Posterior vena cava (tissue), 2 donors: ENCODE measurements at places on chromosomes 3 and 15.
A peak's percentile ranks its signal among the peaks of the same experiment; 100 is the strongest.

GRCh38 chr15:95457520-95457919 lies 873.0 kb upstream of the NR2F2 start:
- DNase-seq = peak; percentile 68

DNA sequence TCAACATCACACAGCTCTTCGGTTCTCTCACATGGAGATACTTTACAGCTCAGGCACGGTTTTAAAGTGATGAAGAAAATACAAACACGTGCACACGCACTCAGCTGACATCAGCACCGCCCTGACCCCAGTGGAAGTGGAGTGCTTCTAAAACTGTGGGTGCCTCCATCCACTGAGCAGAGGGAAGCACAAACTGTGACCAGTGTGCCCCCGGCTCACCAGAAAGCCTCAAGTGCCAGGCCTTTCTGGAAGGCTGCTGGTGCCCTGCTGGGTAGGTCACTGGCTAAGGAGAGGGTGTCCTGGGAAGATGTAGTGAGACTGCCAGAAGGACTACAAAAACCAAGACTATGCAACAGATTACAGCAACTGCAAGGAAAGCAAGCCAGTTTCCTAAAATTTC lies 78.5 kb downstream of the OCA2 start:
- peak; percentile 64 for DNase-seq

GRCh38 chr3:155352900-155353490 lies 59.5 kb upstream of the STRIT1 start:
- no peak for DNase-seq

- no peak for DNase-seq
Observed at GRCh38 chr3:10709110-10709781, 106.8 kb upstream of the SLC6A11 start.

- DNase-seq = no peak
Observed at GRCh38 chr3:192867645-192868044, 50.0 kb downstream of the MB21D2 start.

DNA sequence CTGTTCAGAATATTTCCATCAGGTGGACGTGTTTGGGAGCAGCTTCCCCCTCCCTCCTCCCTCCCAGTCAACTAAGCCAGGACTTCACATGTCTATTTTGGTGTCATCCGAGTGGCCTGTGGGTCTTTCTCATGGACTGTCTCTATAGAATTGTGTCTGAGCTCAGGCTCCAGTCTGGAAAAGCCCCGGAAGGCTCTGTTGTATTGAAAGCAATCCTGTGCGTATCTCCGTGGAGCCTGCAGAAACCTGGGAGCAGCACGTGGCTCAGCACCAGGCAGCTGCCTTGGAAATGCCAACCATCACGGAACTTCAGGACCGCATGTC lies 25.2 kb downstream of the COLQ start:
- no peak for DNase-seq

- no peak for DNase-seq
Observed at GRCh38 chr3:150299201-150299600, 108.9 kb upstream of the TSC22D2 start.

GRCh38 chr15:32642667-32643435 lies 1.3 kb downstream of the SCG5 start:
- no peak for DNase-seq

- DNase-seq = no peak
Observed at GRCh38 chr15:33508703-33509102, 197.9 kb downstream of the RYR3 start.

DNA sequence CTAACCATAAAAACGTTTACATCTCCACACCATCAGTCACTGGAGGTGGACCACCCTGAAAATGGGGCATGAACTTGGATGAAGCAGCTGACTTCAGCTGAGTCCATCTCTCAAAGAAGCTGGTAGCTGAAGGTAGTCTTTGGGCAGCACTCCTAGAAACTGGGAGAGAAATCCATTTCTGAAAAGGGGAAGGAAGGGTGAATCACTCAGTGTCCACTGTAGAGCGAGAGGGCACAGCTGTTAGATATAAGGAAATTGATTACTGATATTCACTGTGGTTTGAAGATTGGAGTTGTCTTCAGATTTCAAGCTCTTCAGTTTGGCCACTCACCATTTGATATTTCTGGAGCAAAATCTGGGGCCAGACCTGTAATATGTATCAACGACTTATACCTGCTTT lies 499.0 kb upstream of the UBE2E2 start:
- DNase-seq = no peak

DNA sequence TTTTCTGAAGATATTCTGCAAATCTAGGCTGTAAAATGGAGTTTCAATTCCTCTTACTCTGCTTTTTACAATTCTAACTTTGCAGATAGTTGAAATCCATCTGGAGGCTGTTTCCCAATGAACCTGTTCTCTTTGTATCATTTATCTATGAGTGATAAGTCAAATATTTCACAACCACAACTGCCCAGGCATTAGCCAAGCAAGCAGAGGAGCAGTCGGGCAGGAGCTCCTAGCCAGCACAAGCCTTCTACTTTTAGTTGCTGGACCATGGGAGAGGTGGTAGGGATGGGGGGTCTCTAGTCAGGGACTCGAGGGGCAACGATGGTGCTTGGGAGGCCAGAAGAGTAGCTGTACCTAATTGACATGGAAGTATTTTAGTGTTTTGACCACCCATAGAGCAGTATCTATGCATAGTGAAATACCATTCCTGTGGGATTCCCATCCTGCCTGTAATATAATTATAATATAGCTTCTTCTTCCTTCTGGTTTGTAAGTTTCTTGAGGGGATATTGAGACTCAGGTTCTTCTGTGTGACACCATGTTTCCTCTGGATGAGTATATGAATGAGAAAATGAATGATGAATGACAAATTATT lies 353.5 kb upstream of the IL12A start:
- DNase-seq = no peak

DNA sequence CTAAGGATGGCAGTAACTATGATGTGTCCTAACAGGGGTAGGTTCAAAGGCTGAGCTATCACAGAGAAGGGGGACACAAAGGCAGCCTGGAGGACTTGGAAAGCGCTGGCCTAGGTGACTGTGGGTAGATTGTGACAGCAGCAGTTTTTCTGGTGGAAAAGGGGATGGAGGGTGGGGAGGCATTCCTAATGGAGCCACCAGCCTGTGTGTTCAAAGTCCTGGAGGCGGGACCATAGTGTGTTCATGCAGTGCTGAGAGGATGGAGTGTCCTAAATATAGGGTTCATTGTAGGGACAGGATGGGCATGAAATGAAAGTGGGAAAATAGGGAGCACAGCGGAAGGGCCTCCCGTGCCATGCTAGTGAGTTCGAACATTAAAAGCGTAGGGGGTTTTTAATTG lies 51.5 kb upstream of the POLR2M start:
- no peak for DNase-seq

GRCh38 chr3:56917361-56918110 lies 115.8 kb upstream of the ARHGEF3 start:
- DNase-seq = no peak

DNA sequence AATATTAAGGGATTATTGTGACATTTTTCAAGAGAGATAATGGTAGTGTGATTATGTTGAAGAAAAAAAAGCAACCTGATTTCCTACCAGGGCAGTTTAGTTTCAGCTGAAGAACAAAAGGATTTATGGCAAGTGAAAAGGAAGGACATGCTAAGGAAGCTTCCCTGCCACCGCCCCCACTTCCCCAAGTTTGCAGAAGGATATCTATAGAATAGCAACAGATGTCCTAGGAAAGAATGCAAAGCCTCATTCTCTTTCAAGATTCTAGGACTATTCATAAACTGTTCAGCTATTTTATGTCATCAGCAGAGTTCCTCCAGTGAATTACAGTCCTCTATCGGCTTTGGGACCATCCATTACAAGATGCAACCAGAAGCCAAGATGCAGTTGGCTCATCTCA lies 160.8 kb downstream of the SATB1 start:
- no peak for DNase-seq

DNA sequence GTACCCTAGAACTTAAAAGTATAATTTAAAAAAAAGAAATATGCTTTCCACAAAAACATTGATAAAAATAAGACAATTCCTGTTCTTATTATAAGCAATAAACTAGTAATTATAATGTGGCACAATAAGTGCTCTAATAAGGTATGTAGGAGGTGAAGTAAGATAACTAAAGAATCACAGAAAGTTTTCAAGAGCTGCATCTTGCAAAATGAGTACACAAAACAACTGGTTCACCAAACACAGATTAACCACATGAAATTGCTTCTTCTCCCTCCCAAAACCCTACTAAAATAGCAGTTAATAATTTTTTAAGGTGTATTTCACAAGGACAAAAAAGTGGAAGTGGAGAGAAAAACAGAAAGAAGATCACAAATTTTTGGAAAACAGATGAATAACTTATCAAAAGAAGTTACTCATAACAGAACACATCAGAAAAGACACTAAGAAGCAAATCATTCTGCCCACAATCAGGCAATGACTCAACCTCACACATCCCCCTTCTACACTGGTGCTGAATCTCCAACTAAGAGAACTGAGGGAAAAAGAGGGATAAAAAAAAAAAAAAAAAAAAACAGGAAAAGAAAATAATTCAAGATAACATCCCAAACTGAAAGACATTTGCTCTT lies 64.2 kb downstream of the TBC1D5 start:
- DNase-seq = no peak

- DNase-seq = no peak
Observed at GRCh38 chr3:46542801-46543201, 23.3 kb downstream of the LRRC2 start.

DNA sequence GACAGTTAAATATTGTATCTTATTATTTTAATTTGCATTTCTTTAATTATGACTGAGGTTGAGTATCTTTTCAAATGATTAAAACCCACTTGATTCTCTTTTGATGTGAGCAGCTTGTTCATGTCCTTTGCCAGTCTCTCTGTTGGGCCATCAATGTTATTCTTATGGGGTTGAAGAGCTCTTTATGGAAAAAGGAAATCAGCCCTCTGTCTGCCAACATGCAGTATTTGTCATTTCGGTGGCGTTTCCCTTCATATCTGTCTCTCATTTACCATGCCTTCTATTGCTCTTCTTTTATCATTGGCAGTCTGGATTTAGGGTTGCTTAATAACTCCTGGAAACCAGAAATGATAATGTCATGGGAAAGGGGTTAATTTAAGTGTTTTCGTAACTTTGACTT lies 340.7 kb upstream of the DNAJC19 start:
- no peak for DNase-seq

GRCh38 chr3:103342205-103342731 lies 907.5 kb downstream of the ZPLD1 start:
- DNase-seq = no peak

GRCh38 chr15:38367476-38367875 lies 86.5 kb upstream of the FAM98B start:
- DNase-seq = no peak

GRCh38 chr15:89806210-89806558 lies 8.5 kb downstream of the ANPEP start:
- DNase-seq = no peak

DNA sequence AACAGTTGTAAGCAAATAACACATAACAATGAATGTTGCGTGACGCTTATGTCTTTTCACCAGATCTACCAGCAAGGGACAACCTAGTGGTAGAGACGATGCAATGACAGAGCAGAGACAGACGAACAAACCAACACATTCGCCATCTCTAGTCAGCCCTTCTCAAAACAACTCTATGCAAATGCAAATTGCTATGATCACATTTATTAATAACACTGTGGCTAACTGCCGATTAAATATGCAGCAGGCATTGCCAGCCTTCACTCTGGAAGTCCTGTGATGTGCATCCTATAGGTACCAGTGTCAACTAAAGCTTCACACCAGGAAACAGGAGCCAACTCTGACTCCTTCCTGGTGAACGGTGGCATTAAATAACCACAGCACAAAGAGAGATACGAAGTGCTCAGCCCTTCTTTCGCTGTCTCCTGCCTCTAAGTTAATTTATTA lies 94.2 kb downstream of the FOXP1 start:
- no peak for DNase-seq

GRCh38 chr3:58646503-58646902 lies 20.1 kb downstream of the FAM3D start:
- DNase-seq = no peak

DNA sequence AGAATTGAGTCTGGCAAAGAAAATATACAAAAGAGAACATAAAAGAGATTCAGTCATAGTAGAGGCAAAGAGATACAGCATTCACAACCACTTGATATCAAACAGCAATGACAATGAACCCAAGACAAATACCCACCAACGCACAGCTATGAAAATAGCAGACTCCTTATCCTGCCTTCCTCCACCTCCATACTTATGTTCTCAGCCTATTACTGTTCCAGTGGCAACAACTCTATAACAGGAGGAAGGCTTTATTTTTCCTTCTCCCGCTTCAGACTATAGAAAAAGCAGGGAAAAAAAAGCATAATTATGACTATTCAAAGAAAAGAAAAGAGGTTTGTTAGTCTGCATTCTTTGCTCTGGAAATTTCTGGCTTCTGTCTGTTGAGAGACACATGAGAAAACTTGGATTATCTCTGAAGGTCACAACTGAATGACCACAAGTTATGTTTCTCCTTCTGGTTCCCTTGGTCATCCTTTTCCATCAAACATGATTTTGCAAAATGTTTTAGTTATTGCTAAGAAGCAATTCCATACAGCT lies 81.2 kb upstream of the PLXND1 start:
- no peak for DNase-seq

GRCh38 chr3:37535526-37536432 lies 325.9 kb upstream of the CTDSPL start:
- no peak for DNase-seq

GRCh38 chr3:129358177-129358771 lies 70.2 kb downstream of the EFCAB12 start:
- DNase-seq = no peak

DNA sequence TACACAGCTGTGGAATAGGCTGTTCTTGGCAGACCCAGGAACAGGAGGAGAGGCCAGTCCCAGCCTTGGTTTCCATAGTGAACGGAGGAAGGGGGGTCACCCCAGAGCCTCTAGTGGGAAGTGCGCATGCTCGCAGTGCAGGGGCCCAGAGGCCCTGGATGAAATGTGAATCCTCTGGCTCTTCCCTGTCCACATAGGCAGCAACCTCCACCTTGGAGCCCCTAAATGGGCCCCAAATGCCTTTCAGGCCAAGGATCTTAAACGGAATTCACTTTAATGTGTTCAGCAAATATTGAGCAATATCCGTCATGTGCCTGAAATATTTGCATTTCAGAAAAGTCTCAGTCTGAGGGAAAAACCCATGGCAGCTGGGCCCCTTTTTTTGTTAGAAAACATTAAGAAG lies 3.3 kb upstream of the NDN start:
- DNase-seq = no peak
